Kidney (tissue), 22 donors: ENCODE measurements at places on chromosomes 11 and 22. TPM values are rescaled to one million over a fixed set of nuclear protein-coding genes. Genes with fewer than 3 reads are reported as not detected.

Gene FGF19
- not detected for total RNA-seq

Gene CD3D
- 8.7 TPM for total RNA-seq

Gene NCF4
- total RNA-seq = 19.4 TPM

GRCh38 chr22:50001388-50002231 lies 11.0 kb downstream of the IL17REL start:
- H3K4me1 ChIP-seq = no peaks in the 10 kb centered on the region
- DNase-seq = no peak
- peaks cover 2% of the 10 kb centered on the region for H3K27me3 ChIP-seq

- no peaks in the 10 kb centered on the region for H3K36me3 ChIP-seq
- no peak overlapping the region for H3K27ac ChIP-seq
- no peak for DNase-seq
- H3K4me1 ChIP-seq = no peaks in the 10 kb centered on the region
- no peak overlapping the region for H3K4me3 ChIP-seq
These were observed 51.0 kb upstream of the PRSS23 start for GRCh38 chr11:86749376-86749775.

GRCh38 chr11:113951537-113951936 lies 23.4 kb upstream of the HTR3A start:
- peaks cover 3% of the 10 kb centered on the region for H3K27me3 ChIP-seq
- no peak for DNase-seq
- no peaks in the 10 kb centered on the region for H3K4me1 ChIP-seq
- no peak overlapping the region for H3K4me3 ChIP-seq
- no peaks in the 10 kb centered on the region for H3K36me3 ChIP-seq
